ENCODE measurements at places on chromosomes 5 and 9.

GRCh38 chr5:137023371-137023770, 475.8 kb downstream of the SPOCK1 start:
- DNase-seq: no peak

DNA sequence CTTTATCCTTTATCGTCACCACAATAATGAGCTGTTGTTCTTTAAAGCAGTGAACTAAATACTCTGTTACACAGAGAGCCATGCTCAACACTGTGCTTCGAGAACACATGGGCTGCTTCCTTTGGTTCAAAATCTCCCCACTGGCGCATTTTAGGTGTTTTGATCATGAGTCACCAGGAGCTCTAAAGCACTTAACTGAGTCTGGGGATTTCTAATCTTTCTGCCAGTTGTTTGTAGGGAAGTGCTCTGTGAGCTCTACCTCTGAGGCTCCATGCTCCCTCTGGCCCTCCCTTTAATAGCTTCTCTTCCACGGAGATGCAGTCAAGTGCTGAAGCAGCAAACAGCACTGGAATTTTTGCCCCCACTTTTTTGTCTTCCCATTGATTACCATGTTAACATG, 17.0 kb downstream of the ERAP2 start:
- peak; percentile 83 for DNase-seq

GRCh38 chr5:68681929-68682328, 411.9 kb upstream of the SLC30A5 start:
- DNase-seq: no peak

DNA sequence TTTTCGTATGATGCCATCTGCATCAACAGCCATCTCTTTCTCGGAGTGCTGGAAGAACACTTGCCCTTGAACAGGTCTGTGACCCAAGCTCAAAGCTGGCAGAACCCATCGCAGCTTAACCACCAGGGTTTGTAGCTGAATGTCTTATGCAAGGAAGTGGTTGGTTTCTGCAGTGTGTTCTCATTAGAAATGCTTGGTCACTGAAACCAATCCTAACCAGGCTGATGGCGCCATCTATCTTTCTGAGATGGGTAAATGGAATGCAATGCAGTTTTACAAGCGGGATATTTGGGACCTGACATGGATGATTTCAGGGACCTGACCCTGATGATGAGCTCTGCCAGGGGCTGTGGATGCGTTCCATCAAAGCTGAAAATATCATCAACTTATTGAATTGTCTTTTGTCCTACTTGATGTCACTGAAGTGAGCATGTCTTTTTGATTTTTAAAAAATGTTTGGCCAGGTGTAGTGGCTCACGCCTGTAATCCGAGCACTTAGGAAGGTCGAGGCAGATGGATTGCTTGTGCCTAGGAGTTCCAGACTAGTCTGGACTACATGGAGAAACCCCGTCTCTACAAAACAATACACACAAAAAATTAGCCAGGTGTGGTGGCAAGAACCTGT, 28.7 kb downstream of the DMRT3 start:
- peak; percentile 48 for DNase-seq

GRCh38 chr9:138049085-138049778, 171.7 kb downstream of the CACNA1B start:
- no peak for DNase-seq

- DNase-seq: peak; percentile 56
Observed at GRCh38 chr9:2066312-2067273, 51.4 kb downstream of the SMARCA2 start.

GRCh38 chr9:70902692-70903131, 218.7 kb downstream of the TRPM3 start:
- DNase-seq: peak; percentile 98

DNA sequence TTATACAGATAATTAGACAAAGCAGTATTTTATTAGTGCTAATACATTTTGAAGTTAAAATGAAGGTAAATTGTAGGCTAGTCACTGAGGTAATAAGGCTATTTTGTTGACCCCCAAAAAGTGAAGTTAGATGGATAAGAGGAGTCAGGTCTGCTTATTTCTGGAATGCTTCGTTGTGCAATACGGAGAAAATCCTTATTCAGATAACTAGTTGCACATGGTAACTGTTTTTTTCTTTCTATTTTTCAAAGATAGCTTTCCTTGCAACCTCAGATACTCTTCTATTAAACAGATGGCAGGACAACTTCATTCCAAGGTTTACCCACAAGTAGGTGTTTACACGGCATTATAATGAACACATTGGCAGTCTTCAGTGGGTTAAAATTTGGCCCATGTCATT, 101.1 kb downstream of the TMEM174 start:
- DNase-seq: no peak

- DNase-seq: no peak
Observed at GRCh38 chr5:75381456-75381855, 44.4 kb downstream of the HMGCR start.

DNA sequence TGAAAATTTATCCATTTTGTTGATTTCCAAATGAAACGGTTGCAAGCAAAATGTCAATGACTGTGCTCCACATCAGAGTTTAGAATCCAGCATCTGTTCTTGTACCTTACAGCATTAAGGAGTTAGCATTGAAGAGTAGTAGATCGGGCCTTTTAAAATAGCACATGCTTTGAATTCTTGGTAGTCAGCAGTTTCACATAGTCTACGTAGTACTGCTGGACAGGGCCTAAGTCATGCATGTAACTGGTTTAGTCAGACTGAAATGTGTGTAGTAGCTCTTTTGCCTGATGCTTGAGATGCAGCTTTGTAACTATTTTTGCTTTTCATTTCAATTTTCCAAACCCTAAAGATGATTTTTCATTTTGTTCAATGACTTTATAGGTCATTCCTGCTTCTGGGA, 19.8 kb downstream of the LECT2 start:
- DNase-seq: peak; percentile 17

DNA sequence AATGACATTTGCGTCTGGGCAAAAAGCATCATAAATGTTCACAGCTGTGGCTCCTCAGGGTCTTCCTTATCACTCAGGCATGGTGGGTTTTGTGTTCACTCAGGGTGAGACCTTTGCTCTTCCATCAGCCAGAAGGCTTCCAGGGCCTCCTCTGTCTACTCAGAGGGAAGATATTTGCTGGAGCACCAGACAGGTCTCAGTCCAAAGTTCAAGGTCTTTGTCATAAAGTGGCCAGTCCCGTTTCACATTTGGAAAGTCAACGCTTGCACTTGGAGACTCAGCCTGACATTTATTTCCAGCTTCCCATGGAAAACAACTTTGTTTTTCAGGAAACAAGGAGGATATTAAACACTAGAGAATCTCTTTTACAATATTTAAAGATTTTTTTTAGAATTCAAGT, 12.2 kb upstream of the CARTPT start:
- no peak for DNase-seq

DNA sequence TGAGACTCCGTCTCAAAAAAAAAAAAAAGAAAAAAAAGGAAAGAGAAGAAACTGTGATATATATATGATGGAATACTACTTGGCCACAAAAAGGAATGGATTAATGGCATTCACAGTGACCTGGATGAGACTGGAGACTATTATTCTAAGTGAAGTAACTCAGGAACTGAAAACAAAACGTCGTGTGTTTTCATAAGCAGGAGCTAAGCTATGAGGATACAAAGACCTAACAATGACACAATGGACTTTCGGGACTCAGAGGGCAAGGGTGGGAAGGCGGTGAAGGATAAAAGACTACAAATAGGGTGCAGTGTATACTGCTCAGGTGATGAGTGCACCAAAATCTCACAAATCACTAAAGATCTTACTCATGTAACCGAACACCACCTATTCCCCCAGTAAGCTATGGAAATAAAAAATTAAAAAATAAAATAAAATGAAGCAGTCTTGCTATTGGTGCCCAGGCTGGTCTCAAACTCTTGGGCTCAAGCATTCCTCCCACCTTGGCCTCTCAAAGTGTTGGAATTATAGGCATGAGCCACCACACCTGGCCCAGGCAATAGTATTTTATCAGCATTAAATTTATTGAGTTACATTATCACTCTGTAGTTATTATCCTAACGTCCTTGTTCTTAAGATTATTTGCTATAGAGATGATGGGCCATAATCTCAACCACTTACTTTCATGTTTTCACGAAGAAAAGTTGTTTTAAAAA, 71.5 kb upstream of the GPBP1 start:
- no peak for DNase-seq

DNA sequence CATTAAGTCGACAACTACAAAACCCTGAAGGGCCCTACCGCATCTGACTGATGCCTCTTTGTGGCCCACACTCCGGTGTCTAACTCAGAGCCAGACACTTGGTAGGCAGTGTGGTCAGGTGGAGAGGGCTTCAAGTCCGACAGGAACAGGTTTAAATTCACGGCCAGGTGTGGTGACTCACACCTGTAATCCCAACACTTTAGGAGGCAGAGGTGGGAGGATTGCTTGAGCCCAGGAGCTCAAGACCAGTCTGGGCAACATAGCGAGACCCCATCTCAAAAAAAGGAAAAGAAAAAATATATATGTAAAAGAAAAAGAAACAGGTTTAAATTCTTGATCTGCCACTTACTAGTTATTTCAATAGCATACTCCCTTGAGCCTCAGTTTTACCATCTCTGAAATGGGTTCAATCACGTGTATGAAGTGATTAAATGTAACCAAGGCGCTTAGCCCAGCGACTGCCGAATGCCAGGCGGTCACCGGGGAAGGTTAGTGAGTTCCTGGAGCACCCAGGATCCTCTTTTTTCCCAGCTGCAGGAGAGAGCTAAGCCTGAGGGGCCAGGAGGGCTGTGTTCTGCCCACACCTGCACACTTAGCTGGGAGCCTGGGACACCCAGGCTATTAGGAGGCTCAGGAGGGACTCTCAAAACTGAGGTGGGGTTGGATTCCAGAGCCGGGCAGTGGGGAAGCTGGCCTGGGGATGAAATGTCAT, 943 bp downstream of the CLTB start:
- no peak for DNase-seq

- no peak for DNase-seq
Observed at GRCh38 chr9:28059192-28059591, 485.9 kb upstream of the C9orf72 start.

GRCh38 chr9:125472562-125472925, 210.9 kb downstream of the GAPVD1 start:
- no peak for DNase-seq

DNA sequence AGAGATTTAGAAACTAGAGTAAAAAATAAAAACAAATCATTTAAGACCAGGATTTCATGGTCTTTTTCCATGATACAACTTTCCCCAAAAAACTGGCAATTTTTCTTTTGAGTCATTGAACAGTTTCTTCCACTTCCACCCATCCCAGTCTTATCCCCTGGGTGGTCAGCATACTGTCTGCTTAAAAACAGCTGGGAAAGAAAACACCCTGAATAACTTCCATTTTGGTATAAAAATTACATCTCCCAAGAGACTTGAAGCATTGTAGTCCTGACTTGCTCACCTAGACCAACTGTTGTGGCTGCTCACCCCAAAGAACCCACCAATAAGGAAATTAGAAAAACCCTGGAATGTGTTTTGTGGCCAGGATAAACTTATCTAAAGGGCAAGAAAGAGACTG, 731.3 kb downstream of the NR2F1-AS1 start:
- DNase-seq: peak; percentile 34

DNA sequence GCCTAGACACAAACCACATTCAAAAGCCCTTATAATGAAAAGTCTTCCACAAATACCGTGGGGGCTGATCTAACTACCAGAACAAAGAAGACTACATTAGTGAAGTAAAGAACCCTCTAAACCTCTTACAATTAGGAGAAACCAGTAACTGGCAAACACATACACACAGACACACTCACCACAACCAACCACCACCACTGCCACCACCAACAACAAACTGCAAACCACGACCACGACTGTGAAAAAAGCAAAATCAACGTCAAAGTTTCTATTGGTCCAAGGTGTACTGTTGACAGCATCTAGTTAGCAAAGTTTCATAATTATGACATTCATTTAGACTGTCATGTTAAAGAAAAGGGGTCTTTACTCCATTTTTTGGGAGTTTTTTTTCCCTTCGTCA, 2.7 kb downstream of the CDO1 start:
- DNase-seq: no peak

- no peak for DNase-seq
Observed at GRCh38 chr9:130124085-130124860, 47.9 kb upstream of the NCS1 start.

DNA sequence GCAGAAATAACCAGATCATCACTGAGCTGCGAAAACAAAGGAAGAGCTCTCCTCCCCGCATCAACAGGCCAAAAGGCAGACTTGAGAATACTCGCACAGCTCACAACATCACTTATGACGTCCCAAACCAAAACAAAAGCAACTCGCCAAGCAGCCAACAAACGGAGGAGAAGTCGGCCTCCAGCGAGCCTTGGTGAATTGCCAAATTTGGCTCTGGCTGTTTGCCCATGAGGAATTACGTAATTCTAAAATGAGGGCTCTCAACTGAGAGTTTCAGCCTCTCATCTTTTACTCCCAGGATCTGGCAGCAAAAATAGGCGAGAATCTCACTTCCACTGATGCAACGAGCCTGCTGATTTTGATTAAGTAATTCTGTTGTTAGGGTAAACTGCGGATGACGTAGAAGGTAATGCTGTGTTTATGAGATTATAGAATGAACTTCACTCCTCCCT, 51.7 kb upstream of the SEMA6A start:
- DNase-seq: peak; percentile 64

- DNase-seq: no peak
Observed at GRCh38 chr9:116152390-116152789, 1.2 kb upstream of the PAPPA start.

GRCh38 chr9:132414731-132415130, 4.7 kb downstream of the CFAP77 start:
- no peak for DNase-seq

GRCh38 chr5:76745670-76746069, 29.7 kb downstream of the F2R start:
- no peak for DNase-seq

DNA sequence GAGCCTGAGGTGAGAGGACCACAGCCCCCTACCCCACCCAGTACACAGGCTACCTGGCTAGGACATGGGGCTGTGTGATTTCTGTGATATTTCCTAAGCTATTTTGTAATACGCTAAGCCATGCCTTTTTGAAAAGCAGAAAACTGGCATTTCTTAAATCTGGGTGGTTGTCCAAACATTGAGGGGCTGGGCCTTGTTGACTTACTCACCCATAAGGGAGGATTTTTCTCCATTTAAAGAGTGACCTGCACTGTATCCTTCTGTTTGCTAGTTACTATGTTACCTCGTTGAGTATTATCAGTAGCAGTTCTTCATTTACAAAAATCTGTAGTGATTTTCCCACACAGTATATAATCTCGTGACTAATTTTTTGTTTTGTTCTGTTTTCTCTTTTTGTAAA, 117.5 kb upstream of the OTULINL start:
- DNase-seq: no peak

- DNase-seq: no peak
Observed at GRCh38 chr5:38134810-38135209, 123.5 kb upstream of the EGFLAM start.

DNA sequence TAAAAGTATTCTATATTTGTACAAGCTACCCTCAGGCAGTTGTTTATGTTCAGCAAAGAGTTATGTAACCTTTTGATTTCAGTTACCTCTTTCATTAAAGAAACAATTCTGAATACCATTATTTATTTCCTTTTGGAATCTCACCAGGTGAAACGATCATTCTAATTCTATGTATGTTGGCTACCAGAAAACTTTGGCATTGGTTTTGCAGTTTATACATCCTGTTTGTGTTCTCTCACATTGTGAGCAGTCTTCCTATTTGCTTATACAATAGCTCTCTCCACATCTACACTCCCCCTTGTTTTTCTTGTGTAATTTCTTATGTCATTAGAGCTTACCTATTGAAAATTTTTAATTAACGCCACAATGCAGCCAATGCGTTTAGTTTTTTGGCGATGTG, 276.0 kb upstream of the MPDZ start:
- no peak for DNase-seq
